ENCODE measurements at places on chromosomes 2 and 18.

DNA sequence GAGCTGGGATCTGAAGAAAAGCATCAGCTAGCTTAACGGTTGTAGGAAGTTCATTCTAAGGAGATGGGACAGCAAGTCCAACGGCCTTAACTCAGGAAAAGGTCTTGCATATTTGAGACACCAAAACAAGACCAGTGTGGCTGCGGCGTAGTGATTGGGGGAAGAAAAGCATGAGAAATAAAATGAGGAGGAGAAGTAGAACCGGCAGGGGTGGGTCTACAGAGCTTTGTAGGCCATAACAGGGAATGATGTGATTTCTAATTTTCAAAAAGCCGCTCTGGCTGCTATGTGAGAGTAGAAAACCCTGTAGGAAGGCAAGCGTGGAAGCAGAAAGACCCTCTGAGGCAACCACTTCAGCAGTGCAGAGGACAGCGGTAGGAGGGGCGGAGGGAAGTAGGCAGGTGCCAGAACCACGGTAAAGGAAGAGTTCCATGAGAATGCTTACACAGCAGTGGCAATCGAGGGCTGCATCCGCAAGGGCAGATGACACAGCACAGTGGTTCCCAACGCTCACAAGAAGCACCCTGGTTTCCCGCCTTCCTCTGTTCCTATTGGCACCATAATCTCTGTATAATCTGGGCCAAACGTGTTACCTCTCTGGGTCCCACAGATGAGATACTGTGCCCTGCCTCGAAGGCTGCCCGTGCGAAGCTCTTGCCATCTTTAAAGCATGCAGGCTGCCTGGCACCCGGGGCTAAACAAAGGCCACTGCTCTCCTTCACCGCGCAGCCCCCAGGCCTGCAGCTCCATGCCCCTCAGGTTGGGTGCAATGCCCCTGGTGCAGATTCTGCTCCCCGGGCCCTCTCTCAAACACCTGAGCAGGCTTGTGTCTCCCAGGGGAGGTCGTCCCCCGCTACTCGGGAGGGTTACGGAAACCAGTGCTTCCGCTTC lies 795 bp downstream of the ANKRD39 start:
- DNase-seq = peak; percentile 43

DNA sequence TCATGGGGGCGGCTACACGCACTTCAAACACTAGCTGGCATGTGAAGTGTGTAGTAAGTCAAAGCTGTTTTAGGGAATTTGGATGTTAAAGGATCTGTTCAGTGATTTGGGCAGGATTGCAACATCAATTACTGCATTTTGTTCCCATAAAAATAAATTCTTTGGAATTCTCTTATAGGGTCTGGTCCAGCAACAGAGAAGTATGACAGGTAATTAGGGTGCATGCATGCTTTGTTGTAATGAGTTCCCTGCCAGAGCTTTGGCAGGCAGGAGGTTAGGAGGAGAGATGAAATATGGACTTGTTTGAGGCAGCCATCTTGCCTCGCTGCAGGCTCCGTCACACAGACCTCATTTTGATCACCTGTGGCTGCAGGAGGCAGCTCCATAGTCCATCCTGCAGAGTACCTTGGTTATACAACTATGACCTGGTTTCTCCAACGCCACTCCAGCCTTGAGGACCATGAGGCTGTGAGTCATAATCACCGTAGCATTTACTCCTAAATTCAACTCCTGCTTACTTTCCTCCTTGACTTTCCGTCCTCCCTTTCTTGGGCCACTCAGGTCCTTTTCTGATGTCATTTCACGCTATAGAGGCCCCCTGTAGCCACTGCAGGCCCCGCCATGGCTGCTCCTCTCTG lies 26.5 kb upstream of the EML4 start:
- DNase-seq = no peak

- DNase-seq = peak; percentile 76
Observed at GRCh38 chr2:223779877-223780276, 57.5 kb downstream of the AP1S3 start.

GRCh38 chr2:240926516-240927389 lies 20.6 kb downstream of the CROCC2 start:
- DNase-seq = no peak

DNA sequence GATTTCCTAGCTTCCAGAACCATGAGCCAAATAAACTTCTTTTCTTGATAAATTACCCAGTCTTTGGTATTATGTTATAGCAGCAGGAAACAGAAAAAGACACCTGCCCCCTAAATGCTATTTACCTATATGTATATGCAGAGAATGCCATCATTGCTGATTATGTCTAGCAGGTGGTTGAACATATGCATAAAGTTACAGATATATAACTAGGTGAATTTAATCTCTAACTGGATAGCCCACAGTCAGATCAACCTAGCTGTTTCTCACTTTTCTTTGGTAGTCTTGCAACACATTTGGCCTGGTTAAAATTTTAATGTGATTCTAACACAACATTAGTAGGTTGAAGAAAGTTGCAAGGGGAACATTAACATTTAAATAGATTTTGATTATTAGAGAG lies 7.1 kb upstream of the CERS6 start:
- no peak for DNase-seq

GRCh38 chr2:201413143-201413542 lies 38.1 kb downstream of the TRAK2 start:
- no peak for DNase-seq

DNA sequence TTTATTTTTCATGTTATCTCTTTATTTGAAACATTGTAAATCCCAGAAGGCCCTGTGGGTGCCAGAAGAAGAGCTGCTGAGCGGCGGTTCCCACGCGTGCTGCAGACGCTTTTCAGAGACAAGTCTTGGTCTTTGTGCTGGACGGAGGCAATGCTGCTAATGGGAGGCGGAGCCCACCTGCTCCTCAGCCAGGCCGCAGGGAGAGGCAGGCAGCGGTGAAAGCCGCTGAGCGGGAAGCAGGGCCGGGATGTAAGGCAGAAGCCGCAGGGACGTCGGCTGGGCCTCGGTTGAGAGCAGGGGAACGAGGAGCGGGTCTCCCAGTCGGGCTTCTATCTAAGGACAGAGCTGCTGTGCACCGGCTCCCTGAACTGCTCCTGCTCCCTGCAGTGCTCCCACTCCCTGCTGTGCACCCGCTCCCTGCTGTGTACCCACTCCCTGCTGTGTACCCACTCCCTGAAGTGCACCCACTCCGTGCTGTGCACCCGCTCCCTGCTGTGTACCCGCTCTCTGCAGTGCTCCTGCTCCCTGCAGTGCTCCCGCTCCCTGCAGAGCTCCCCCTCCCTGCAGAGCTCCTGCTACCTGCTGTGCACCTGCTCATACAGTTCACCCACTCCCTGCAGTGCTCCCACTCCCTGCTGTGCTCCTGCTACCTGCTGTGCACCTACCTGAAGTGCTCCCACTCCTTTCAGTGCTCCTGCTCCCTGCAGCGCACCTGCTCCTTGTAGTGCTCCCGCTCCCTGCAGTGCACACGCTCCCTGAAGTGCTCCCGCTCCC lies 16.4 kb downstream of the TMEM18 start:
- DNase-seq = no peak

DNA sequence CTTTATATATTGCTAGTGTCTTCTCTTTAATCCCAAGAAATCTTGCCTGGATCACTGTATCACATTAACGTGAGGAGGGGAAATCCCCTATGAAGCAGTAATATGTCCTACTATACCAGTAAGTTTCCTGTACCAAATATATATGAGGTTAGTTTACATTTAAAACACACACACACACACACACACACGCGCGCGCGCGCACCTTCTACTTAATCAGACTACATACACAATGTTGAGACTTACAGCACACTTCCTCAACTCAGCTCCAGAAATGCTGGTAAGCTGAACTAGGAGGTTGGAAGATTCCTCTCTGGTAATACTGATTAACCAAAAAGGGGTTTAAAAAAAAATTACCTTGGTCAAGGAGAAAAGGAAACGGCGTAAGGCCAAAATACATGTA lies 49.3 kb downstream of the USP34 start:
- peak; percentile 26 for DNase-seq

GRCh38 chr2:204487447-204488229 lies 57.6 kb upstream of the PARD3B start:
- DNase-seq = no peak

DNA sequence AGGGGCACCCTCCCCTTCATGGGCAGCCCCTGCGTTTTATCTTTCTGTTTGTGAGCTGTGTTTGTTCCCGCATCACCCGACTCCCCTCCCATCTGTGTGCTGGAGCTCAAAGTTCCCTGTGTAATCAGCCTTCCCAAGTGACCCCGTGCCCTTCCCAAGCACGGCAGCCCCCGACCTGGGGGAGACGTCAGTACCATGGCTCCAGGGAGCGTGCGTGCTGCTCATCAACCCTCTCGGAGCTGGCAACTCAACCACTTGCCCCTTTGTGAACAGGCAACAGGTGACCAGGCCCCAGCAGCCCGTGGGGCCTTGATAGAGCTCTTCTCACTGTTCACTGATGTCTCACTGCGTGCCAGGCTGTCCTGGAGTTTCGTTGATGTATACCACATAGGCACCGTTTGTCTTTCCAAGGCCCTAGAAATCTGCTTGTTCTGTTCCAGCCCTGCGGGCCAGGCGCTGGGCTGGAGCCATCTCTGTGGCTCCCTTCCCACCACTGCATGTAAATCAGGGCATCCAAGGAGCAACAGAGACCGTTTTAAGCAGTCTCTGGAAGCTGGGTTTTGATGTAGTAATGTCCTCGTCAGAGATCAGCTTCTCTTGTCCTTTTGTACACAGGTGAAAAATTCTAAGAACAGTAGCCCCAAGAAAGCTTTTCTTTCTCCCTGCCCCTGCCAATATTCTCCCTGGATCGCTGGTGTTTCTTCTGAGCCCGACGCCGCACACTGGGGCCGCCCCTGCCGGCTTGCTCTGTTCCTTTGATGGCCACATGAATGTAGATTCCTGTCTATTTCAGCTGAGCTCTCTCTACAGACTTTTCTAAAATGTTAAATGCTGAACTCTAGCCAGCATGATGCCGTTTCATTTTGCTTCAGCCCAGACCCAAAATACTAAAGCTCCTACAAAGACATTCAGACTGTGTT lies 107.0 kb upstream of the PTPRM start:
- DNase-seq = no peak

GRCh38 chr2:121351521-121352318 lies 66.7 kb upstream of the TFCP2L1 start:
- DNase-seq = no peak

GRCh38 chr2:25098670-25099486 lies 57.0 kb downstream of the EFR3B start:
- DNase-seq = no peak

DNA sequence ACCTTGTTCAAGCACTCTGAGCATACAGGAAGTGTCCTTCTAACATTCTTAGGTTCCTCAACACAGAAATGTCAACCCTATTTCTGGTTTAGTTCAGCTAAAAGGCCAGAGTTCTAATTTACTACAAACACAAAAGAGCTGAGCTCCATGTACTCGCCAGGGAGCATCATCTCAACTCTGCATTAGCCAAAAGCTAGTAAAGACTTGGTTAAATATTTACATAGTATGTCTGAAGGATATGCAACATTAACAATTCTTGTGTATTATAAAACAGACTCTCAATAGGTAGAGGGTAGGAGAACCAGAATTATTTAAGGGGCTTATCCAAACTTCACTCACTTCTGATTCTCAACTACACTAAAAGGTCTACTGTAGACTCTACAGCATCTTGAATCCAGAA lies 154.6 kb downstream of the THADA start:
- DNase-seq = no peak

GRCh38 chr2:64646007-64646880 lies 7.5 kb downstream of the SERTAD2 start:
- peak; percentile 93 for DNase-seq

GRCh38 chr2:223944166-223944702 lies 901 bp downstream of the WDFY1 start:
- peak; percentile 45 for DNase-seq

- DNase-seq = peak; percentile 66
Observed at GRCh38 chr2:223837287-223838061, at the start of gene AP1S3. AP1S3 (minus strand) TSS chr2:223837582; CDS start chr2:223837450, 132 bp downstream.

DNA sequence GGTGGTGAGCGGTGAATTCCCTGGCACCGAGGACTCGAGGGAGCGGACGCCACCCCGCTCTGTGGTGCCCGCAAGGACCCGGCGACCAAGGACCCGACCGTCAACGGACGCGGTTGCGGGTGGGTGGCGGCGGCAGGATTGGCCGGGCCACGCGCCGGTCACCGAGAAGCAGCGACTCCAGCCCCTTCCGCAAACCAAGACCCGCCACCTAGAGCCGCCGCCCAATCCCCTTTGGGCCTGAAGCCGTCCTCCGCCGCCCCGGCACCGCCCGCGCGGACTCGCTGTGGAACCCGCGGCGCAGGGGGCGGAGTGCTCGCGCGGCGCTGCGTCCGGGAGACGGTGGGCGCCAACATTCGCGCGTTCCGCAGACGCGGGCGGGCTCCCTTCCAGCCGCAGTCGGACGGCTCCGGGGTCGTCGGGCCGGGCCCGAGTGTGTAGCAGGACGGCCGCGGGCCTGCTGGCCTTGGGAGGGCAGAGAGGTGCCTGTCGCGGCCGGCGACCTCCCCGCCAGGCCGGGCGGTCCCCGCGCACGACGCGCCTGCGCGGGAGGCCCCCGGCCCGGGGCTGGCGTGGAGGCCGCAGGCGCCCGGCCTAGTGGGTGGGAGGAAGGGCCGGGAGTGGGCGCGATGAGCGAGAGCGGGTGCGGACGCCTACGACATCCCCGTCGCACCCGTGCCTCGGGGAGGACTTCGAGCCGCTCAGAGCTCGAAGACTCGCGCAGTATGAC lies at the start of the genes FAM228B and PFN4:
Gene FAM228B (plus strand): TSS at position 275 of the 727 bp plus-strand sequence. CDS start 893 bp downstream, outside the sequence.
Gene PFN4 (minus strand): TSS at position 140 of the 727 bp plus-strand sequence. CDS start 799 bp downstream, outside the sequence.
- DNase-seq = peak; percentile 87

- DNase-seq = no peak
Observed at GRCh38 chr2:180927030-180927686, 53.2 kb upstream of the UBE2E3 start.

- DNase-seq = no peak
Observed at GRCh38 chr18:60391571-60392226, 19.1 kb upstream of the MC4R start.

GRCh38 chr2:170895023-170895757 lies 33.9 kb upstream of the GORASP2 start:
- DNase-seq = no peak

DNA sequence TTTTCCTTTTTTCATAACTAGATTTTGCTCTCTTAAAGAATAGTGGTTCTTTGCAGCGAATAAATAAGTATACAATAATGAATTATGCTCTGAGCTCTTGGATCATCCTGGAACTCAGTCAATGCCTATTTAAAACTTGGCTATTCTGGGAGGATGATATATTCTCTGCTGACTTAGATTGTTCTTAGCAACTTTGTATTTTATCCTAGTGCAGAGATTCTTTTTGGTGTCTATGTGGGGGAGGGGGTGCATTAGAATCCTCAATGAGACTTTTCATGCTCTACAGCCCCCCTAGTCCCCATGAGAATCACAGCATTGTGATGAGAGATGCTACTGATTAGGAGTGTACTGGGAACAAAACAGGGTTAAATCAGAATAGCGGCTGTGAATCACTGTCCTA lies 8.8 kb upstream of the FAM98A start:
- no peak for DNase-seq

All from KBM-7 (cell line).